ENCODE measurements at places on chromosomes 6 and 20.

GRCh38 chr20:58703765-58704371 lies 11.3 kb downstream of the NPEPL1 start:
- no peaks in the 10 kb centered on the region for H3K4me1 ChIP-seq
- no peaks in the 10 kb centered on the region for H3K27me3 ChIP-seq
- peaks cover 40% of the 10 kb centered on the region for H3K36me3 ChIP-seq
- H3K27ac ChIP-seq, result no peak overlapping the region

DNA sequence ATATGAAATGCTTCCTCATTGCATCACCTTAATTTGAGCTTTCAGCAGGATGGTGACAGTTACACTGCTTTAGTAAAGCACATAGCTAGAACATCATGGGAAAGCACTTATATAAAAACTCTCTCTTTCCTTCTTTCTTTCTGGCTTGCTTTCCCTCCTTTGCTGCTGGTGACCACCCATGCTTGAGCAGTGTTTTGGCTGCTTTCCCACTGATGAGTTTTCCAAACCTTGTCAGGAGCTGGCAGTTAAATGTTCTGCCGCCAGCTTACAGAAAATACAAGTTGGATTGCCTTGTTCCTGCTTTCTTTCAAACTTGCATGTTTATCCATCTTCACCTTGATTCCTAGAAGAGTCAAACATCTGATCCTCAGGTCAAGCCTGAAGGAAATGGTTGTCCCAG lies 323.9 kb downstream of the FOXA2 start:
- no peaks in the 10 kb centered on the region for H3K27me3 ChIP-seq
- H3K4me1 ChIP-seq, result no peaks in the 10 kb centered on the region
- H3K27ac ChIP-seq, result no peak overlapping the region
- no peak overlapping the region for H3K4me3 ChIP-seq
- no peaks in the 10 kb centered on the region for H3K36me3 ChIP-seq

DNA sequence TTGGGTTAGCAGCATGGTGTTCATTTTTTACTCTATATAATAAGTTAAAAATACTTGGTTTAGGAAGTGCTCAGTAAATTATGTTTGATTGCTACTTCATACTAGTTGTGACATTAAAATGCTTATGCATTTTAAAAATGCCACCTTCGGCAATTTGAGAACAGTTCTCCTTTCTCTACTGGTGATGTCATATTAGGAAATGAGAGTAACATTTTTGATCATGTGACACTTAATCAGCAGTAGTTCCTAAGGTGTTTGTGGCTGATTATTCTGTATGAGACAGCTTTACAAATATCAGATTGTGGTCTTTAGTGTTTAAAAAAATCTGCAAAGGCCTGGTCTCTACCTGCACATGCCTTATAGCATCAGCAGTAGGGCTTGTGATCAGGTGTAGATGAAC lies 4.4 kb downstream of the GZF1 start:
- H3K36me3 ChIP-seq, result peaks cover 63% of the 10 kb centered on the region
- H3K4me3 ChIP-seq, result peak overlapping the region; percentile 50
- peaks cover 50% of the 10 kb centered on the region for H3K4me1 ChIP-seq
- DNase-seq, result no peak
- peak overlapping the region; percentile 43 for H3K27ac ChIP-seq
- H3K27me3 ChIP-seq, result no peaks in the 10 kb centered on the region

DNA sequence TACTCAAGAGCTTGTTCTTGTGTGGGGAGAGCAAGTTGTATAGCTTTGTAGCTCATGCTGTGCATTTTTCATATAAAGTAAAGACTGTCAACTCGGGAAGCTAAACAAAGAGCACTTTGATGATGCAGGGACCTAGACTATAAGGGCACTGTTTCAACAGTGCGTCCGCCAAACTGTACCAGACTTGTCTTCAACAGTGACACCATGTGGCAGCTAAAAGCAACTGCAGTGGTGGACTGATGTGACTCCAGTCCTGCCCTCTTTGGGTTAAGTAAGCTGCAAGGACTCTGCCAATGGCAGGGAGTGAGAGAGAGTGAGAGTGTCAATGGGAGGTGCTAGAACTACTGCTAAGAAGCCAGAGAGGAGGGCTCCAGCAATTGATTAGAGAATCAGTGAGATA lies 48.1 kb upstream of the MC3R start:
- no peaks in the 10 kb centered on the region for H3K4me1 ChIP-seq
- no peaks in the 10 kb centered on the region for H3K36me3 ChIP-seq
- H3K27ac ChIP-seq, result no peak overlapping the region

- DNase-seq, result no peak
- peak overlapping the region; percentile 9 for H3K4me3 ChIP-seq
- H3K36me3 ChIP-seq, result peaks cover 2% of the 10 kb centered on the region
These were observed 75.2 kb upstream of the MYL9 start for GRCh38 chr20:36466089-36466488.

- peak; percentile 37 for DNase-seq
- peaks cover 59% of the 10 kb centered on the region for H3K4me1 ChIP-seq
- H3K4me3 ChIP-seq, result peak overlapping the region; percentile 90
- H3K27me3 ChIP-seq, result peaks cover 39% of the 10 kb centered on the region
These were observed 46.2 kb upstream of the SUPT3H start for GRCh38 chr6:45423824-45424450.

DNA sequence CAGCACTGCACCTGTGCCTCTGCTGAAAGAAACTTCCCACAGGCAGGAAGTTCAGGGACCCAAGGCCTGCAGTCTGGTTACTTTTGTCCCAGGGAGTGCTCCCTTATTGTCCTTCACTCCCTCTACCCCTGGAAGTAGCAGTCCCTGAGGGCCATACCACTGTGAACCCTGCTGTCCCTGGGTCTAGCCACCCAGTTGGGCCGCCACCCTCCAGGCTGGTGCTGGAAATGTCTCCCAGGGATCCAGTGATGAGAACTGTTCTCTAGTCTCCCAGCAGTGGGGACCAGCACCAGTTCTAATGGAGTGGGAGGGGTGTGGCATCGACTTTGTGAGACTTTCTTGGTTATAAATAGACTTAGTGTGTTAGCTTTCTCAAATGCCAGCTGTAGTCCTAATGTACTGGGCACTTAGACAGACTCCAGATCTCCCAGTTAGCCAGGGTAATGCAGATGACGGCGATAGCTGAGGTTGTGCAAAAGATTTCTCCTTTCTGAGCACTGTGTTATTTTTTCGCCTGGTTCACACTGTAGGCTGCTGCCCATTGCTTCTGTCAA lies 462.5 kb downstream of the CDH26 start:
- no peak overlapping the region for H3K4me3 ChIP-seq
- no peaks in the 10 kb centered on the region for H3K27me3 ChIP-seq
- H3K4me1 ChIP-seq, result no peaks in the 10 kb centered on the region
- DNase-seq, result no peak
- H3K36me3 ChIP-seq, result no peaks in the 10 kb centered on the region

GRCh38 chr6:80433010-80433672 lies 326.7 kb downstream of the BCKDHB start:
- no peaks in the 10 kb centered on the region for H3K4me1 ChIP-seq
- H3K27me3 ChIP-seq, result no peaks in the 10 kb centered on the region
- DNase-seq, result no peak

DNA sequence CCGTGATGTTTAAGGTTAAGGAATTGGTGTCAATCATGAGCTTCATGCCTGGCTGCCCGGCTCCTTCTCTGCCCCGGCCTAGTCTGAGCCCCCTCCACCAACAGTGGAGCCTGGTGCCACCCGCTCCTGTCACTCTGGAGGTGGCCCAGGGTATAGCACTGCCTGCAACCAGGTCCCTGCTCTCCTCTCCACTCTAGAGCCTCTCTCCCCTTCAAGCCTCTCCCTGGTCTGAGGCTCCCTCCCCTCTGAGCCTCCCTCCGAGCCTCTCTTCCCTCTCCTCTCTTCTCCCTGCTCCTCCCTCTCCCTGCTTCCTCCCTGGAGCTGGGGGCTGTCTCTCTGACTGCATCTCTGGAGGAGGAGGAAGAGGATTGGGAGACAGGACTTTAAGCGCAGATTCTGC lies 31.3 kb upstream of the MRGBP start:
- no peaks in the 10 kb centered on the region for H3K36me3 ChIP-seq
- no peaks in the 10 kb centered on the region for H3K4me1 ChIP-seq
- H3K27me3 ChIP-seq, result peaks cover 5% of the 10 kb centered on the region

GRCh38 chr6:161561908-161562307 lies 288.0 kb upstream of the AGPAT4 start:
- H3K27me3 ChIP-seq, result no peaks in the 10 kb centered on the region
- H3K27ac ChIP-seq, result no peak overlapping the region
- H3K36me3 ChIP-seq, result no peaks in the 10 kb centered on the region
- H3K4me1 ChIP-seq, result no peaks in the 10 kb centered on the region

DNA sequence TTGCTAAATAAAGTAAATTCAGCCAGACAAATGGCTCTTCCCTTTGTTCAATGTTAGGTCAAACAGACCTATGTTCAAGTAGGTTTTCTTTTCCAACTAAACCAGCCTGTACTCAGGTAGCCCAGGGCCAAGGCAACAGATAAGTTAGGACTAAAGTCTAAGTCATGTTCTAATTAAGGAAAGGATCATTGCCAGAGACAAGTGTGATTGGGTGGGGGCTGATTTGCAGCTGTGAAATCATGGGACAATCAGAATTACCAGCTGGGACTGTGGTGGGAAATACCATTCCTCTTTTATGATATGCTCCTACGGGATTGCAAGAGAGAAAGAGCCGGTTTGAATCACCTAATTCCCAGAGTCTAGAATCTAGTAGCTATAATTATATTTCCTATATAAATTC lies 4.2 kb upstream of the FBXO30 start:
- no peak overlapping the region for H3K4me3 ChIP-seq
- no peaks in the 10 kb centered on the region for H3K27me3 ChIP-seq
- DNase-seq, result no peak
- H3K27ac ChIP-seq, result no peak overlapping the region
- H3K36me3 ChIP-seq, result peaks cover 4% of the 10 kb centered on the region

DNA sequence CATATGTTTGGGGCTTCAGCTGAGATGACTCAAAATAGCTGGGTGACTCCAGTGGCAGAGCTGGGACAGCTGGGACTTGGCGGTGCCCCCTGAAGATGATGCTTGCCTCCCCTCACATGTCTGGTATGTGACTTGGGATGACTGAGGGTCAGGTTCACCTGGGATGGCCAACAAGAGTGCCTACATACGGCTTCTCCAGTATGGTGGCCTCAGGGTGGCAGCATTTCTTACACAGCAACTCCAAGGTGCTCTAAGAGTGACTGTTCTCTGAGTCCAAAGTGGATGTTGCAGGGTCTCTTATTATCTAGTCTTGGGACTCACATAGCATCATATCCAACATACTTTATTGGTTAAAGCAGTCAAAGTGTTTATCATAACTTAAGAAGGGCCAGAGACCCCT lies 87.8 kb upstream of the CENPW start:
- no peak overlapping the region for H3K4me3 ChIP-seq
- H3K4me1 ChIP-seq, result no peaks in the 10 kb centered on the region
- H3K36me3 ChIP-seq, result no peaks in the 10 kb centered on the region
- DNase-seq, result no peak
- H3K27ac ChIP-seq, result no peak overlapping the region
- H3K27me3 ChIP-seq, result no peaks in the 10 kb centered on the region

DNA sequence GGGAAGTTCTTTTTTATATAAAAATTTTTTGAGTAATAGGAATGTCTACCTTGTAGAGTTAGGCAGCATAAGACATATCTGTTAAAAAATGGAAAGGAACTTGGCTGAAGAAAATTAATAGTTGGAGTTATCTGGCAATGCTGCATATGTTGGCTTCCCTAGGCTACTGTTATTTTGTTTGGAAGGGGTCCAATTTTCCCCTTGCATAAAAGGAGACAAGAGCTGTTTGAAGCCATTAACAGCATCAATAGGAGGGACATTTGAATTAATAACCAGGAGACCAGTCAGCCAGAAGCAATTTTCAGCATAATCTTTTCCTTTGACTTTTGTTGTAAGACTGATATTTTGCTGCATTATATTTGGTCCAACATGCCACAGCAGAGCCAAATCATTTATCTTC lies 80.9 kb upstream of the TAB2 start:
- no peak for DNase-seq
- no peaks in the 10 kb centered on the region for H3K27me3 ChIP-seq
- no peak overlapping the region for H3K27ac ChIP-seq
- H3K4me3 ChIP-seq, result no peak overlapping the region
- H3K4me1 ChIP-seq, result peaks cover 44% of the 10 kb centered on the region

DNA sequence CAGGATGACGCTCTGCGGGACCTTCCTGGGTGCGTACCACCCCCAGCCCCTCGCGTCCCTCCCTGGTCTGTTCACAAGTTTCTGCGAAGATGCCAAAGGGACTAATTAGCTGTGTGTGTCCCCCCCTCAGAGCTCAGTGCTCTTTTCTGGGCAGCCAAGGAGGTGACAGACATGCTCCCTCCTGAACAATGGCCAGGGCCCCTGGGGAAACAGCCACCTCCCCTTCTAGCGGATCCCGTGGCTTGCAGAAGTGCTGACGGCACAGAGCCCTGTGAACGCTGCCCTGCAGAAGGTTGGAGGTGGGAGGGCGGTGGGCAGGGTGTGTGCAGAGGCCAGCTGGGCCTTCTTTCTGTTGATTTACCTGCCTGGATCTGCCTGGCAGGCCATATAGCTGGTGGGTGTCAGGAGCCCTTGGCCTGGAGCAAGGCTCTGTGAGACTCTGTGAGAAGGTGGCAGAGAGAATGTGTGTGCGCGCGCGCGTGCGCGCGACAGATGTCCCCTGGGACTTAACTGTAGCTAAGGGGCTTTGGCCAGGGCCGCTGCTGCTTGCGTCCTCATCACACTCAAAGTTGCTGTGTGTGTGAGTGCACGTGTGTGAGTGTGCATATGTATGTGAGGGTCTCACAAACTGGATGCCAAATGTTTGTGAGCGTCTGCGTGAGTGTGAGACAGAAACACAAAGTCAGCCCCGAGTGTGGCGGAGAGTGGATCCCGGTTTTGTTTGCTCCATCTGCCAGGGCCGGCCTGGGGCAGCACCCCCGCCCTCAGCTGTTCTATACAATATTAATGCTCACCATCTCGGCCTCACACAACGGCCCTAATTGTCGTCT lies 3.5 kb upstream of the MYT1 start:
- H3K4me1 ChIP-seq, result no peaks in the 10 kb centered on the region
- no peaks in the 10 kb centered on the region for H3K36me3 ChIP-seq
- DNase-seq, result no peak

DNA sequence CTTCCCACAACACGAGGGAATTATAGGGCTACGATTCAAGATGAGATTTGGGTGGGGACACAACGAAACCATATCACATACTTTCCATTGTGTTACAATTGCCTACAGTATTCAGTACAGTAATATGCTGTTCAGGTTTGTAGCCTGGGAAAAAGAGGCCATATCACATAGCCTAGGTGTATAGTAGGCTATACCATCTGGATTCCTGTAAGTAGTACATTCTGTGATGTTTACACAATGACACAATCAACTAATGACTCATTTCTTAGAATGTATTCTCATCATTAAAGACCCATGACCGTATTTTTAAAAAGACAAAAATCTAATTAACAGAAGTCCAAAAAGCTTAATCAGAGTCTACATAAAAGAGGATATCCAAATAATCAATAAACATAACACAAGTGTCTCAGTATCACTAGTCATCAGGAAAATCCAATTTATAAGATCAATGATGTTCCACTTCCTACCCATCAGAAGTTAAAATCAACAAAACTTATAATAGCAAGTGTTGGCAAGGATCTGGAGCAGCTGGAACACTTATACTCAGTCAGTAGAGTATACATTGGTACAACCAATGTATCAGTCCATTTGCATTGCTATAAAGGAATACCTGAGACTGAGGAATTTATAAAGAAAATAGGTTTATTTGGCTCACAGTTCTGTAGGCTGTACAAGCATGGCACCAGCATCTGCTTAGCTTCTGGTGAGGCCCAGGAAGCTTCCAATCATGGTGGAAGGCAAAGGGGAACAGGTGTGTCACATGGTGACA lies 215.9 kb downstream of the CLVS2 start:
- no peak overlapping the region for H3K27ac ChIP-seq
- no peaks in the 10 kb centered on the region for H3K27me3 ChIP-seq
- no peak for DNase-seq
- no peaks in the 10 kb centered on the region for H3K36me3 ChIP-seq
- no peaks in the 10 kb centered on the region for H3K4me1 ChIP-seq
- no peak overlapping the region for H3K4me3 ChIP-seq

- peaks cover 61% of the 10 kb centered on the region for H3K36me3 ChIP-seq
- DNase-seq, result no peak
- no peak overlapping the region for H3K4me3 ChIP-seq
- no peaks in the 10 kb centered on the region for H3K27me3 ChIP-seq
These were observed 88.4 kb downstream of the RTN4IP1 start for GRCh38 chr6:106540907-106541306.

Data from activated B cell treated with CpG ODN at 0.5 μM for 24 hours (primary cell).